ENCODE measurements at places on chromosomes 4 and X.

DNA sequence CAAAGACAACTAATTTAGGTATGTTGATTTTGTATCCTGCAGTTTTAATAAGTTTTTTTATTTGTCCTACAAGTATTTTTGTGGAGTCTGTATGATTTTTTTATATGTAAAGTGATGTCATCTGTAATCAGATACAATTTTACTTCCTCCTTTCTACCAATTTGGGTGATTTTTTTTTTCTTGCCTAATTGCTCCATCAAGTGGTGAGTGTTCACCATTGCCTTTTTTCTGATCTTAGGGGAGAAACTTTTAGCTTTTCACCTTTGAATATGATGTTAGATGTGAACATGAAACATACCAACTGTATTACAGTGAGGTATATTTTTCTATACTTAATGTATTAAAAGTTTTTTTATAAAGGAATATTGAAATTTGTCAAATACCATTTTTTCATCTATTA is 362.3 kb downstream of the PABPC4L start:
- DNase-seq, result no peak

- DNase-seq, result no peak
Measured at GRCh38 chr4:85613901-85614300, 139.0 kb downstream of the ARHGAP24 start.

DNA sequence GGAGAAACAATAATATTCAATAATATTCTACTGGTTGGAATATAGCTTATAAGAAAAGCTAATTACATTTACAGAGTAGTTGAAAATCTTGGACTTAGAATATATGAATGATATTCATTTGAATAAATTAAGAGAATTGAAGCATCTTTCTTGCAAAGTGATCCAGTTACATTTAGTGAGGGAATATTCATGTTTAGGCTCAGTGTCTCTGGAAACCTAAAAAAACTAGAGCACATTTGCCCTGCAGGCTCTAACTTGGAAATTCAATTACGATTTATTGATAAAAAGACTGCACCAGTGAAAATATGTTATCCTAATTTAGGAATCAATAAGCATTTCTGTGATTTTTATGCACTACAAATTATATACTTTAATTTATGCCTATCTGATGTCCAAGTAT is 58.3 kb upstream of the RAP1GDS1 start:
- DNase-seq, result no peak

DNA sequence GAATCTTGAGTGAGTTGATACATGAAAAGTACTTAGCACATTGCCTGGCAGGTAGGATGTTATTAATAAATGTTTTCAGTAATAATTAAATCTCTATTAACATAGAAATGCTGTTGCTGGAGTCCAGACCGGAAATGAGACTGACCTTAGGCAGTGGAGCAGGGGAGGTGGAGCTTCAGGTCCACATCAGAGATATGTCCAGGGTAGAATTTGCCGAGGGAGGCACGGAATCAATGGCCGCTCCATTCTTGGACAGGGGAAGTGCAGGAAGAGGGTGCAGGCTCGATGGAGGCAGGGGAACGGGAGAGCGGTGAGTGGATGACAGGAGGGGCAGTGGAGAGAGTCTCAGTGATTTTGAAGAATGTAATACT is 107.3 kb downstream of the GATB start:
- DNase-seq, result no peak

DNA sequence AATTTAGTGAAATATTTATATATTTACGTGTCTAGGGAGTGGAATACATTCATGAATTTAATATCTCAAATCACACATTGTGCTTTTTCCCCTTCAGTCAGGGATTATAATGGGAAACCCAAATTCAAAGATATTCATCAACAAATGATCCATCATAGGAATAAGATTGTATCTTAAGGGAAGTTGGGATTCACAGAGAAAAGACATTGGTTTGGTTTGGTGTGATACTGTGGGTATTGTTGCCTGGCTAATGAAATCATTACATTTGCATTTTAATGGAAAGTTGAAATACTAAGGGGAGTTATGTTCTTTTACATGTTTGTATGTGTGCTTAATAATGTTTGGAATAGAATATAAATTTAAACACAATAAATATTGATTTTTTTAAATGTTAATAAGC is 1.7 kb downstream of the TET2 start:
- no peak for DNase-seq

DNA sequence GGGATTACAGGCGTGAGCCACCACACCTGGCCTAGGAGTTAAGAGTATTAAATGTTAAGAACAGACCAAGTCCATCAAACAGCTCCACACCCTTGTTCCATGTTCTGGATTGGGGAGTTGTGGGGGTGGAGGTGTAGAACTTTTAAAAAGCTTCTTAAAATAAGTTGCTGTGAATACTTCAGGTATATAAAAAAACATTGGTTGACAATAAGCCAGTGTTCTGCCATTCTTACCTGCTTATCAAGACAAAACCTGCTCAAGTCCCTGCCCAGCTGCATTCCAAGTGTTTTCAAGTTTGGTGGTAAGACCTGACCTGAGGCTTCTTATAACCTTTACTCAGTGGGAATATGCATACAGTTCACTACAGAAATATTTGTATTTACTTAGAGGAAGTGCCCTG is 6.4 kb downstream of the RBM3 start:
- DNase-seq, result no peak

- no peak for DNase-seq
Measured at GRCh38 chrX:121581885-121582284, 534.5 kb downstream of the GLUD2 start.

GRCh38 chr4:4666693-4667621 is 125.1 kb upstream of the STX18 start:
- DNase-seq, result no peak

DNA sequence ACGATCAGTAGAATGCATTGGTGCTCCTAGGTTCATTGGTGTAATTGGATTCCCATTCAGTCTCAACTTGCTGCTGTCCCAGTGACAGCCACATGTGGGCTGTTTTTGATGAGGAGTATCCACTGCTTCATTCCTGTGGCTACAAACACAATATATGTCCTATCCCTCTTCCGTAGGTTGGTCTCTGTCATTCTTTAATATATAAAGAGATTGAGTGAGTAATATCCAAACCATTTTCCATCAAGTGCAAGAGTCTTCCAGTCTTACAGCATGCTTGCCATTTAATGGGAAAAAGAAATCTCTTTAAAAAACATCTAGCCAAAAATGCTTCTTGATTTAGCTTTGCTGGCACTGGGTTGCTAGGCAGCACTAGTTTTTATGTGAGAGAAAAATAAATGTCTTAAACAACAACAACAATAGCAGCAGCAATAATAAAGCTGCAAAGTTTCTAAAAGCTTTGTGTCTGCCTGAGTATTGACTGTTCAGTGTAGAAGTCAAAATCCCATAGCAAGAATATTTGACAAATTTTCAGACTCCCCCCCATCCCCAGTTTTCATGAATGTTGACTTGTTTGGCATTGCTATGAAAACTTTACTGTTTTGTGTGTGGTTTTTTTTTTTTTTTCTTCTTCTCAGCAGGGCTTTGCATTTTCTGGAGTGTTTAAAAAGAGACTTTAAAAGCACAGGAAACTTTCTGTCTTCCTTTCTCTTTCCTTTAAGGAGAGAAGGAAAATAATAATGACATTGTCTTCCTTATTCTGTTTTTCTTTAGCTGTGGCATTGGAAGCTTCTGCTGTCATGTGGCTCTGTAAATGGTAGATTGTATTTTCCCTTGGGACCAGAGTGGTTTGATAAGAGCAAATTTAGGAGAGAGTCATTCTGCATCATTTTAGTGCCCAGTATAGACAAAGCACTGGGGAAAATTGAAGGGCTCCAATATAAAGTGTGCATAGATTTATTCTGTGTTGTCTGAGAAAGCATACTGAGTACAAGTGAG is 244.3 kb downstream of the ARHGAP10 start:
- no peak for DNase-seq

DNA sequence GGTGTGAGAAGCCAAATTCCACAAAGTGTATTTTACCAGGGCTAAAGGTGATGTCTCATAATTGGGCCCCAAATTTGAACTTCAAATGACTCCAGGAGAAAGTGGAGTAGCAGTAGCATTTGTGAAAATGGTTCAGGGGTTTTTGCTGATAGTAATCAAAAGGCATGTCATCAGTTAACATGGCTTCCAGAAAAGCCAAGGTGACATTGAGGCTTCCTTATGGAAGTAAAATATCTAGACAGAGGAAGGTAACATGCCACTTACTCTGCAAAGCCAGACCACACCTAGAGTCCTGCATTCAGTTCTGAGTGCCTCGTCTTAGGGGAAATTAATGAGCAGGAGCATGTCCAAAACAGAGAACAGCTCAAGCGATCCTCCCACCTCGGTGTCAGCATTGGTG is 2.2 kb upstream of the RPL36A start:
- DNase-seq, result no peak

DNA sequence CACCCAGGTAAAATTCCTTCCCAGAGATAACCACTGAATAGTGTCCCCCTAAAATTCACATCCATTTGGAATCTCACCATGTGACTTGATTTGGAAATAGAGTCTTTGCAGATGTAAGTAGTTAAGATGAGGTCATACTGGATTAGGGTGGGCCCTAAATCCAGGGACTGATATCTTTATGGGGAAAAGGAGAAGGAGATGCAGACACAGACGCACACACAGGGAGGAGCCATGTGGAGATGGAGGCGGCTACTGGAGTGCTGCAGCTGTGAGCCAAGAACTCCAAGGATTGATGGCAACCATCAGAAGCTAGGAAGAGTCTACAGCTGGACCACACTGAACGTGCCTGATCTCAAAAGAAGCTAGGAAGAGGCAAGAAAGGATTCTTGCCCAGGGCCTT is 96.6 kb upstream of the SRD5A3 start:
- no peak for DNase-seq

GRCh38 chr4:90586799-90587198 is 459.6 kb downstream of the CCSER1 start:
- DNase-seq, result no peak

GRCh38 chr4:158155656-158156356 is 17.0 kb downstream of the GASK1B start:
- no peak for DNase-seq

- no peak for DNase-seq
Measured at GRCh38 chrX:18856645-18856997, 127.3 kb downstream of the PHKA2 start.

DNA sequence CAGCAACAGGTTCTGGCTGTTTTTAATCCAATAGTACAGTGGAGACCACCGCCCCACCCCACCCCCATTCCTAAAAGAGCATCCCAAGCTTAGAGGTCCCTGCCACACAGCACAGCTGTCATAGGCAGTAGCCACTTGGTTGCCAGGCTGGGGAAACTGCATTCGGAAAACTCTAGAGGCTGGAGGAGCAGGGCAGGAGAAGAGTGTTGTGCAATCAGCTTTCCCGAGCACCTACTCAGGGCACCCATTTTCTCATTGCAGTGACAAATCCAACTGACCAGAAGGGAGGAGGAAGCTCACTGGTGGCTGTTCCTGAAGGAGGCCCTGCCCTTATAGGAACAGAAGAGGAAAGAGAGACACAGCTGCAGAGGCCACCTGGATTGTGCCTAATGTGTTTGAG is 1.1 kb downstream of the CXCL1 start:
- no peak for DNase-seq

DNA sequence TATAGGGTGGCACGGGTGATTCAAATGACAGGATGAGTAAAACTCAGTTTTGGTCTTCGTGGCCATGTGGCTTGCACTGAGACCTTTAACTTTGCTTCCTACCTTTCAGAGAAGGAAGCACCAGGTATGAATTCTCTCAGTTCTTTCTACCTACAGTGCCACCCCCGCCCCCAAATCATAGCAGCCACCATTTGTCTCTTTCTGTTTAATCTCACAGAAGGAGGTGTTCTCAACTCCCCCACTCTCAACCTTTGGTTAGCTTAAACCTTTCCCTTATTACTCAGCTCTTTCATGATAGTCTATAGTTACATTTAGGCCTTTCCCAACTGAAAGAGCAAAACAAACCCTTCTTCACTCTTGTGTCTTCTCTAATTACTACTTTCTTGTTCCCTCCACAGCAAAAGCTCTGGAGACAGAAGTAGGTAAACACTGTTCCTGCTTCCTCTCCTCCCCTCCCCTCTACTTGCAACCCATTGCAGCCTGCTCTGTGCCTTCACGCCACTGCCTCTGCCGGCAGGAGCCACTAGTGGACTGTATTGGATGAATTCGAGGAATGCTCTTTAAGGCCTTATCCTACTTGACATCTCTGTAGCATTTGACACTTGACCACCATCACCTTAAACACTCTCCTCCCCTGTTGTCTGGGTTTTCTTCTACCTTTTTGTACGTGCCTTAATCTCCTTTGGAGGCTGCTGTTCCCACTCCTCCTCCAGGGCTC is 123.7 kb downstream of the AFF1 start:
- no peak for DNase-seq

DNA sequence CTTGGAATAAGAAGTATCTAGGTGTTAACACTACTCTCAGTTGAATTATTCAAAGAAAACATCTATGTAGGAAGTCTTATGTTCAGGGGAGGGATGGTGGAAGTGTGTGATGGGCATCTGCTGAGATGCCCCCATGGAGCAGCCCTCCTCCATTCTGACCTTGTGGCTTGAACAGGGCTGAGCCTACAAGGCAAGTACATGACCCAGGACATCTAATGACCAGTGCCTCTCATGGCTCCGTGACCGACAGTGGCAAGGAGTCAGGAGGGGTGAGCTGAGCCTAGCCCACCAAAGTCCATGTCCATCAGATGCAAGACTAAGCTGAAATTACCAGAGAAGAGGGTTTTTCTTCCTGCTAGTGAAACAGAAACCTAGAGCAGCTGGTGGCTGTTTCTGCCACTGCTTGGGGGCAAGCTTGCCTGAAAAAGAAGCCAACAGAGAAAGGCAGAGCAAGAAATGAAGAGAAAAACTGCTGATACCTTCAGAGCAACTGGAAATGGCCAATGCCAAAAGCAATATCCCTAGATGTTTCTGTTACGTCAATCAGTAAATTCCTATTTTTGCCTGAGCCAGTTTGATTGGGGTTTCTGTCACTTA is 113.5 kb downstream of the TSPAN5 start:
- no peak for DNase-seq

DNA sequence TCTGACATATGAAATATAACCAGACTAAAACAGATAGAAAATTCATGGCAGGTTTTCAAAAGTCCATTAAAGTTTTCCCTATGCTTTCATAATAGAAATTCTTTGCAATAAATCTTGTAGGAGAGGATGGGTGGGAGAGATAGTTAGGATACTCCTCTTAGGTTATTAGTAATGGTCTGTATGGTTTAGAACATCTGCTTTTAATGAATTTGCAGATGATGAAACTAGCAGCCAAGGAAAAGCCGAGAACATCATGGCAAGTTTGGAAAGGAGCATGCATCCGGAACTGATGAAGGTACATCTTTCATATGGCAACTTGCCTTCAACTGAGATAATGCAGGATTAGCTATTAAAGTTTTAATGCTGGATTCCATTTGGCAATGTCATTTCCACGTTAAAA is 70.7 kb downstream of the DOCK11 start:
- no peak for DNase-seq

- no peak for DNase-seq
Measured at GRCh38 chr4:7331682-7332000, 103.1 kb downstream of the PSAPL1 start.

GRCh38 chr4:40401096-40401495 is 66.0 kb downstream of the CHRNA9 start:
- DNase-seq, result no peak

DNA sequence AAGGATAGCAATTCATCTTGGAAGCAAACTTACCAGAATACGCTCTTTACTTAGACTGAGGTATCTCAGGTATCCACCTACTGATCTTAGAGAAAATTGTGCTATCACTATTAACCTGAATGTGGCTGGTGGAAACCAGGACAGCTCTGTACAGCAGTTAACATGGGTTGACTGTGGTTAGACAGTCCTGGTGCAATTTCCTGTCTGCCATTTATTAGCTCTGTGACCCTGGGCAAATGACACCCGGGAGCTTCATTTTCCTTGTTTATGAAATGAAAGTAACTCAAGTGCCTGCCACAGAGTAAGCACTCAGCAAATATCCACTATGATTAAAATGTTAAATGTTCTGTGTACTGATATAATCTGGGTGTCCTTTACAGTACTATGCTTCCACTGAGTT is 60.0 kb downstream of the SMC1A start:
- DNase-seq, result no peak
